ENCODE measurements at places on chromosomes 5 and 9.

- no peak for DNase-seq
Measured at GRCh38 chr5:178468196-178468685, 122.0 kb downstream of the COL23A1 start.

- DNase-seq: no peak
Measured at GRCh38 chr9:123287639-123288038, 19.3 kb upstream of the STRBP start.

- no peak for DNase-seq
Measured at GRCh38 chr9:79369676-79370075, 202.1 kb upstream of the TLE4 start.

DNA sequence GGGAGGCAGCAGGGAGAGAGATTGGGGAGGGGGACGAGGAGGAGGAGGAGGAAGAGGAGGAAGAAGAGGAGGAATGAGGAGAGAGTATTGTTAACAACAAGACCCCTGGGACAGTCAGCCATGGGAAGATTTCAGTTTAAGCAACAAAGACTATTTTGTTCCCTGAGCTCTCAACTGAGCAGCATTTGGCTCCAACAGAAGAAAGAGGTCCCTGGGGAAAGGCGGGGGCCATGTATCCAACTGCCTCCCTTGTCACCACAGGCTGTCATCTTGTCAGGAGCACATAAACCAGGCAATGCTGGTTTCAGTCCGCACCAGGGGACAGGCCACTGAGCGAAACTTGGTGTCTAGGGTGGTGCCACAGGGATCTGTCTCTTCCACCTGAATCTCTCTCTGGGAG is 316.1 kb downstream of the TLE1 start:
- no peak for DNase-seq

DNA sequence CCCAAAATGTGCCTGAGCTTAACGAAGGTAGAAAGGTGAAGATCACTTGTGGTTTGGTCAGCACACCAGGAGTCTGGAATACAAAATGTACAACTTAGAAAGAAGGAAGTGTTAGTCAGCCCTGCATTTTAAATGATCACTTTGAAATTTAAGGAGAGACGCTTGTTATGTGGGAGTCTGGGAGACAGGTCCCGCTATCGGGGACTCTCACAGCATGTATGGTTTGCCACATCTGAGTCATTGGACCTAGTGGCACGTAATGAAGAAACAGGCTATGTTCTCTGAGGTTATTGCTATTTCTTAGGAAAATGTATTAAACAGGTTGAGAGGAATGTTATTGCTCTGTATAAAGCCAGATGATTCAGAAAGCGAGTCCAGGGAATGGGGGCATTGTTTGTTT is 2362.5 kb upstream of the WWC1 start:
- DNase-seq: no peak

DNA sequence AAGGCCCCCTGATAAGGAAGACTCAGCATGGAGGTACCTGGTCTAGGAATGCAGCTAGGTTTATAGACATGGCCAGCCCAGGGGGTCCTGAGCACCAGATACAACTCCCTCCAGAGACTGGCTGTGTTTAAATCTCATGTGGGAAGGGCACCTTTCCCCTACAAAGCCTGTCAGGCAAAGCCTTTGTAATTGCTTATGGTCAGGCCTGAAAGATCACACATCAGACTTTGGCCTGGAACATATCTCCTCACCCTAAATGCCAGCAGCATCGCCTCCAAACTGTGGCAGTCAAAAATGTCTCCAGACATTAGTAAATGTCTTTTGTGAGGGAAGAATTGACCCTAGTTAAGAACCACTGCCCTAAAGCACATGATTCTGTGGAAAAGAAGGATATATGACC is 51.6 kb upstream of the MACIR start:
- DNase-seq: no peak

GRCh38 chr9:14670718-14671117 is 22.5 kb downstream of the ZDHHC21 start:
- no peak for DNase-seq

DNA sequence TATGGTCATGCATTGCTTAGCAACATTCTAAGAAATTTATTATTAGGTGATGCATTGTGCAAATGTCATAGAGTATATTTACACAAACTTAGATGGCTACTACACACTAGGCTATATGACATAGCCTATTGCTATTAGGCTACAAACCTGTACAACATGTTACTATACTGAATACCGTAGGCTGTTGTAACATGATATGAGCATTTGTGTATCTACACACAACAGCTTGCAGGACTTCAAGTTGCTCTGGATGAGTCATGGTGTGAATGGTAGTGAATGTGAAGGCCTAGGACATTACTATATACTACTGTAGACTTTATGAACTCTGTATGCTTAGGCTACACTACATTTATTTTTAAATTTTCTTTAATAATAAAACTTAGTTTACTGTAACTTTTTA is 107.2 kb upstream of the MAMDC2 start:
- DNase-seq: no peak

DNA sequence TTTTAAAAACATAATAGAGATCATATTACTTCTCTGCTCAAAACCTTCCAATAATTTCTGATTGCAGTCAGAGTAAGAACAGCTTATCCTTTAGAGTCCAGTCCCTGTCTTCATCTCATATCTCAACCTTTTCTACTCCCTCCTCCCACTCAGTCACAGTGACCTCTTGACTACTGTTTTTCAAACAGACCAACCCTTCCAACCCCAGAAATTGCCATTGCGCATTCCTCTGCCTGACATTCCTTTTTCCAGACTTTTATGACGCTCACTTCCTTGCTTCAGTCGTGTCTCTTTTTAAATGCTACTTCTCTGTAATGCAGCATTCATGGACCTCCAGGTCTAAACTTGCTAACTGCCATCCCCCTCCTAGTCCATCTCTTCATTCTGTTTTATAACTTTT is 800.5 kb downstream of the BRINP1 start:
- DNase-seq: no peak

GRCh38 chr9:115590011-115590410 is 472.1 kb upstream of the TNC start:
- no peak for DNase-seq

DNA sequence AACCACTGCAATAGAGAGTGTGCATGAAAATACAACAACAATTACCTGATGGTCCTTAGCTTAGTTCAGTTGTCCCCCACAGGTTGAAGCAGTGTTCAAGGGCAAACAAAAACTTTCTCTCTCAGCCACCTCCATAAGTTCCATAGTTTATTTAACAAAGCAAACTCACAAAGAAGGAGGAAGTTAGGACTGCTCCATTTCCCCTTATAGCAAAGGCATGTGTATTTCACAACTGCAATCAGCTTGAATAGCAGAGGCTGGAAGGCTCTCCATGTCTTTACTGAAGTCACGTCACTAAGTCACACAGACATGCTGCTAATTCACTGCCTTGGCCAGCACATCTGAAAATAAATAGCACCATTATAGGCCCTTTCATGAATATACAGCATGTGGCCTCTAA is 43.3 kb downstream of the DOCK8 start:
- no peak for DNase-seq

- DNase-seq: no peak
Measured at GRCh38 chr5:56278335-56278753, 45.2 kb upstream of the ANKRD55 start.

- DNase-seq: no peak
Measured at GRCh38 chr5:1495525-1495897, 28.2 kb downstream of the LPCAT1 start.

DNA sequence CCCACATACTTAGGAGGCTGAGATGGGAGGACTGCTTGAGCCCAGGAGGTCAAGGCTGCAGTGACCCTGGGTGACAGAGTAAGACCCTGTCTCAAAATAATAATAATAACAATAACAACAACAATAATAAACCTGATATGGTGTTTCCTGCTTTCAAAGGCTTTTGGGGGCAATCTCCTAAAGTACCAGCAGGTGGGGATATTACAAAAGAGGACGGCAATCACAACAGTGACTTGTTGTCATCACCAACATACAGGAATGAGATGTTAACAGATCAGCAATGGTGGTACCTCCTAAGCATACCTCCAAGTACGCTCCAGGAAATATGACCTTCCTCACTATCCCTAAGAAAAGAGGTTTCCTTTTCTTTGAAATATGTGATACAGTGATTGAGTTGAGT is 91.1 kb upstream of the RNF180 start:
- DNase-seq: no peak

DNA sequence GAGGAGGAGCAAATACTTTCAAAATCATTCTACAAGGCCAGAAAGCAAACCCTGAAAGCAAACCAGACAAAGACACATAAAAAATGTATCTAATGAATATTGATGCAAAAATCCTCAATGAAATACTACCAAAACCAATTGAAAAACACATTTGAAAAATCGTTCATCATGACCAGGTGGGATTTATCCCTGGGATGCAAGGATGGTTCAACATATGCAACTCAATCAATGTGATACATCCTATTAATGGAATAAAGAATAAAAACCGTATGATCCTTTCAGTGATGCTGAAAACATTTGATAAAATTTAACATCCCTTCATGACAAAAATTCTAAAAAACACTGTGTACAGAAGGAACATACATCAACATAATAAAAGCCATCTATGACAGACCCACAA is 337.6 kb downstream of the NNT start:
- no peak for DNase-seq

DNA sequence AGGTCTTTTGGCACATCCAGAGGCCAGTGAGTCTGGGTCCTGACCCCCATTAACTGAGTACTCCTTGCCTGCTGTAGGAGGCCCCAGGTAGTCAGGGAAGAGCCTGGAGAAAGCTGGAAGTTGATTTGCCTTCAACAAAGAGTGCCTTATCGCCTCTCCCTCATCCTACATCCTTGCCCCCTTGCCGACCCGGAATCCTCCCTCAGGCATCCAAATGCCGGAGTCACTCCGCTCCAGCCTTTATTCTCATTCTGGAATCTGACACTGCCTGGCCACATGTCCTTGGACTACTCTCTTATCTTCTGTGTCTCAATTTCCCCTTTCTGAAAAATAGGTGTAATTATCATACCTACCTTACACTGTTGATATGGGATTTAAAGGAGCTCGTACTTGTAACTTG is 39.1 kb upstream of the KLF4 start:
- no peak for DNase-seq

DNA sequence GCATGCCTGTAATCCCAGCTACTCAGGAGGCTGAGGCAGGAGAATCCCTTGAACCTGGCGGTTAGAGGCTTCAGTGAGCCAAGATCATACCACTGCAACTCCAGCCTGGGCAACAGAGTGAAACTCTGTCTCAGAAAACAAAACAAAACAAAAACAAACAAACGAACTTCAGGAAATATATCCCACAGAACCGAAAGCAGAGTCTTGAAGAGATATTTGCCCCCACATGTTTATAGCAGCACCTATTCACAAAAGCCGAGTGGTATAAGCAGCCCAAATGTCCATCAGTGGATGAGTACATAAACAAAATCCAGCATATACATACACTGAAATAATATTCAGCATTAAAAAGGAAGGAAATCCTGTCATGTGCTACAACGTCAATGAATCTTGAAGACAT is 57.6 kb upstream of the GRIN3A start:
- no peak for DNase-seq

DNA sequence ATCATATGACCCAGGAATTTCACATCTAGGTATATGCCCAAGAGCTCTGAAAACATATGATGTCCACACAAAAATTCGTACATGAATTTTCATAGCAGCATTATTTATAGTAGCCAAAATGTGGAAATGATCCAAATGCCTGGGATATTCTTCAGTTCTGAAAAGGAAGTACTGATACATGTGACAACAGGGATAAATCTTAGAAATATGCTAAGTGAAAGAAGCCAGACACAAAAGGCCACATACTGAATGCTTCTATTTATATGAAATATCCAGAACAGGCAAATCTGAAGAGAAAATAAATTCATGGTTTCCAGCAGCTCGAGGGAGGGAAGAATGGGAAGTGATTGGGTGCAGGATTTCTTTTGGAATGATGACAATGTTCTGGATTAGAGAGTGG is 16.8 kb upstream of the ZBTB43 start:
- no peak for DNase-seq

GRCh38 chr5:64161420-64161819 is 4.2 kb upstream of the RNF180 start:
- DNase-seq: no peak

- no peak for DNase-seq
Measured at GRCh38 chr5:168885324-168886120, 306.4 kb upstream of the PANK3 start.

DNA sequence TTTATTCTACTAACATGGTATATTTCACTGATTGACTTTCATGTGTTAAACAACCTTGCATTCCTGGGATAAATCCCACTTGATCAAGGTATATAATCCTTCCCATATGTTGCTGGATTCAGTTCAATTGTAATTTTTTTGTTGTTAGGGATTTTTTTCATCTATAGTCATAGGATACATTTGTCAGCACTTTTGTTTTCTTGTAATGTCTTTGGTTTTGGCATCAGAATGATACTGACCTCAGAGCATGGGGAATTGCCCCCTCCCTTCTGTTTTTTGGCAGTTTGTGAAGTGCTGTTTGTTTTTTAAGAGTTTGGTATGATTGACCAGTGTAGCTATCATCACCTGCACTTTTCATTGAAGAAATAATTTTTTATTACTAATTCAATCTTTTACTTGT is 176.8 kb upstream of the RASEF start:
- no peak for DNase-seq

GRCh38 chr5:76622076-76622475 is 1.1 kb downstream of the F2RL2 start:
- DNase-seq: no peak

GRCh38 chr9:15225564-15226126 is 81.4 kb downstream of the TTC39B start:
- DNase-seq: no peak

DNA sequence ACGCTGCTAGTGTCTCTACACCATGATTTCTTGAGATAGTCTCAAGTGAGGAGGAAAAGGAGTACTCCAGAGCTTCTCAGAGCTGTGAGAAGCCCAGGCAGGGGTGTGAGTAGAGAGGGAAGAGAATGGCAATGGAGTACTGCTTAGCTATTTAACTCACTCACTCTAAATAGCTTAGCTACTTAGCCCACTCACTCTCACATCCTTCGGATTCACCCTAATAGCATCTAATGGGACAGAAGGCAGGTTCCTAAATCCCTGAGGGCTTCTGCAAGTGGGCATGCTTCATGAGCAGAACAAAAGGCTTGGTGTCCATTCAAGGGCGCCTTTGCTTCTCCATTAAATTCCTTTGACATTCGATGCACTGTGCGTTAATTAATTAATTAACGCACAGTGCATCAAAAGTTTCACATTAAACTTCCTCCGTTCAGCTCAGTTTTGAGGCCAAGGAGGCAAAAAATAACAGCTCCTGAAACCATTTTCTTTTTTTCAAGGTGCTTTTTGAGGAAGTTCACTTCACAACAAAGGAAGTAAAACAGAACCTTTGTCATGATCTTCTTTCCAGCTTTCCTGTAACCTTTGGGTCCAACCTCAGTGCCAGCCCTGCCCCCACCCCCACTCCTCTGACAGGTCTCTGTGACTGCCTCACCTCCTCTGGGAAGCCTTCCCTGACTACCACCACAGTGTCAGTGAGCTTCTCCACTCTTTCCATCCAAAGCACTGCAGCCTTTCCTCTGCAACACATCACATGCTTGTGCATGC is 294.0 kb downstream of the SEC61B start:
- no peak for DNase-seq
